ENCODE measurements at places on chromosomes 3 and 15.

- no peak for DNase-seq
These were observed 31.6 kb downstream of the SAXO2 start for GRCh38 chr15:82294061-82294690.

- DNase-seq, result peak; percentile 59
These were observed 698 bp downstream of the IL1RAP start for GRCh38 chr3:190514413-190515153.

DNA sequence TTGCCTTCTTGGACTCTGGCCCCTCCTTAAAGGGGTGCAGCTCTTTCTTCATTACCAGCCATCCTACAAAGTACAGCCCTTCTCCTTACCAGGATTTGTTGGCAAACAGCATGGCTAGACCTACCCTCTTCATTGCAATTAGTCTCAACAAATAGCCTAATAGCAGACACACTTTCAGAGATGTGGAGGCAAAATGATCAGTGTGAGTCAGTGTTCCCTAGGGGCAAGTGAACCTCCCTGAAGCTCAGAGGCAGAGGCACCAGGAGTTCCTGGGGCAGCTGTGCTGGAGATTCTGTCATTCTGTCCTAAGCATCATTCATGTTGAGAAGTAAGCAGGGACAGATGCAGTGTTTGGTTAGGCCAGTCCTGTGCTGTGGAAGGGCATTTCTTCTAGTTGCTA lies 14.6 kb upstream of the MECOM start:
- no peak for DNase-seq

DNA sequence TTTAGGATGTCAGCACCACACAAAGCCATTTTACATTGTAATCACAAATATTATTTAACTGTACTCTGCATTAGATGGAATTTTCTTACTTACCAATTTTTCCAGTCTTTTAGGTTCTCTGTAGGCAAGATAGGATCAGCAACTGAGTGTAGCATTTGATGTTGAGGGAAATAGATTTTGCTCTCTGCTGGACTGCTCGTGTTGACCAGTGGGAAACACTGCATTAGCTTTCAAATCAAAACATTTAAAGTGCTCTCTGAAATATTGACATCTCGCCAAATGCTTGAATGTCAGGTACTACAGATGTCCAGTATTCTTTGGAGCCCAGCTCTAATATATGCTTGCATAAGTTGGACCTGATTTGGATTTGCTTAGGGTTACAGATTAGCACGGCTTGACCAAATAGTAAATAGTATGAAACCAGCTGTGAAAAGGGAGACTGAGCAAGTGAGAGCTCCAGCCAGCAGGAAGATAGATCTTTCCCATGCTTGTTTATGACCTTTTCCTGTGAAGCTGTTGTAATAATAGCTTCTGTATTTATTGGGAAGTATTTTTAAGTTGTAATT lies 29.5 kb downstream of the P2RY14 start:
- DNase-seq, result no peak

DNA sequence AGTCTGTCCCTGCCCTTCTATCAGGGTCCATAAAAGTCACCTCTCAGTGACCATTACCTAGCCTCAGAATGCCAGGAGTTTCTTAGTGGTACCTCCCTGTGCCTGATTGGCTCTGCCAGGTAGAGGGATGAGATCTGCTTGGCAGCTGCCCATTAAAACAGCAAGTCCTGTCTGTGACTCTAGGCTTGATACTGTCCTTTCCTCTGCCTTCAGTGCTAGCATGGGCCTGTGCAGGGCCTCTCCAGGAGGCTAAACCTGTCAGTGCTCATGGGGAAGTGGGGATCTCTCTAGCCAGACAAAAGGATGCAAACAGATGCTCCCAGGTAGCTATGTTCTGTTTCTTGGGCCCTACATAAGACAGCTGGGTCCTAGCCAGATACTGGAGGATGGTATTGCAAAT lies 10.0 kb upstream of the MANF start:
- no peak for DNase-seq

DNA sequence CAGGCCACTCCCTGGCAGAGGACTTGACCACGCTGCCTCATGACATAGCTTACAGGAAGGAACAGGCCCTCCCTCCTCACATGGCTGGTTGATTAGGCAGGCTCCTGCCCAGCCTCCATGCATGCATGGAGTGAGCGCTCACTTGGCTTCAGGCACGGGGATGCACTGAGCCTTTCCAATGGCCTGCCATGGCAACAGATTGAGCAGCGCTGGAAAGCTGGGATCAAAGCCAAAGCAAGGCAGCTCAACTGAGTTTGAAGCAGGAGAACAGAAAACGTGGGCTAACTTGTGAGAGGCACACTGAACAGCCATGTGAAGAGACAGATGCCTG lies 5.9 kb upstream of the GRAMD2A start:
- DNase-seq, result peak; percentile 47

DNA sequence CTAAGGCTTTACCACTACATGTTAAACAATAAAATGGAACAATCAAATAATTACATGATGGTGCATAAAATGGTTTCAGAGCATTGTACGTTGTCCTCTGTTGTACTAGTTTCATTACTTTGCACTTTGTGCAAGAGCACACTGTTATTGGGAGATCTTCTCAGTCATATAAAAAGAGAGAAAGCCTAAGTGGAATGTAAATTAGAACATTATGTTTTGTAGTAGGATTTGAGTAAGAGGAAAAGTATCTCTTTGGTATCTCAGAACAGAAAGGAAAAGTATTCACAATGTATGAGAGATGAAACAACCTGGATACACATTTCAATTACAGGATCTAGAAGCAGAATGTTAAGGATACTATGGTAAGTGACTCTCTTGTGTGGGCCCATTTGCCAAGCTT lies 26.9 kb upstream of the PLSCR2 start:
- DNase-seq, result peak; percentile 27

GRCh38 chr3:142777927-142778326 lies 54.1 kb downstream of the TRPC1 start:
- DNase-seq, result peak; percentile 3

DNA sequence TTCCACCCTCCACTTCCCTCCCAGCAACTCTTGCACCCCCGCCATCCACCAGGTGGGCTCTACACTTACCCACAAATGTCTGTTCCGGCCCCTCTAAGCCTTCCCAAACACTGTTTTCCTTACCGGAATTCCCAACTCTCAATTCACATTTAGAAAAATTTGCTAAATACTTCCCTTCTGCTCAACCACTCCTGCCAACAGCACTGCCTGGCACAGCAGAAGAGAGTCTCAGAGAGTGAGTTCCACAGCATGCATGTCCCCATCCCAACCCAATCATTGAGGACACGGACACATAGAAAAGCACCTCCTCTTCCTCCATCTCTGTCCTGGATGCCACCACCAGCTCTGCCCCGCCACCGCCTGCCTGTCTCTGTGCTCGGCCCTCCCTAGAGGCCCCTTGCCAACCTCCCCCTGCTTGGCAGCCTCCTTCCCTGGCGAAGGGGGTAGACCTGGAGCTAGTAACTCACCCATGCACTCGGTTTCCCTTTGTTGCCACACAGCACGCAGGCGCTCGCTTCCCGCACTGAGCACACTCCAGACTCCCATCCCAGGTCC lies 66.2 kb upstream of the SLC6A1 start:
- no peak for DNase-seq

DNA sequence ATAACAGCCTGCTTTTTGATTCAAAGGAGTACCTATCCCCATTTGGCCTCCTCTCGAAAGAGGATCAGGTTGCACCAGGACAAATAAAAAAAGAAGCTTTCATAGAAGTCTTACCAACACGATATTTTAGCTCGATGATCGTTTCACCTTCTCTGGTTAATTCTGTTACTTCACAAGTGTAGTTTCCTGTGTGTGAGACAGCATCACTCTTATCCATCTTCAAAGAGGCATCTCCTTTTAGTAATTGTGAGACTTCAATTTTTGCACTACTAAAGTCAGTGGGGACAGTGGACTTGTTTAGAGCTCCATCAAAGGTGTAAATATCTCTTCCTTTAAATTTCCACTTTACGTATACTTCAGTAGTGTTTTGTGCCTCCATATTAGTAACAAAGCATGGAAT lies 11.0 kb downstream of the CD47 start:
- DNase-seq, result no peak

DNA sequence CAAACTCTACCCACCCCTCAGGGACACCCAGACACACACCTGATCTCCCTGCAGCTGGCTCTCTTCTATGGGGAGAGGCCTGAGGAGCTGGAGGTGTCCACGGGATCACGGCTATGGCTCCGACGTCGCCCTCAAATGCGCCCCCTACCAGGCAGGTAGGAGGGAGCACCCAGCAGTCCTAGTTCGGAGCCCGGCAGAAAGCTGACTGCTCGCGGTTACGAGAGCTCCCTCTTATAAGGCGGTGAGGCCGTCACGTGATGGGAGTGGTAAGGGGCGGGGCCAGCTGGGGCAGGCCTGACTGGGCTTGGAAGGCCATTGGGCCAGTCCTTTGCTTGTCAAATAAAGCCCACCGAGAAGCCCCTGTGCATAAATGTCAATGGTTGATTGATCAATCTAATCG lies at the start of gene PRR20G:
Gene PRR20G, minus strand, starts transcription at position 207 of the 400 bp plus-strand sequence. CDS start 681 bp downstream, outside the sequence.
- DNase-seq, result no peak

GRCh38 chr15:96363707-96364106 lies 33.2 kb downstream of the NR2F2 start:
- DNase-seq, result no peak

DNA sequence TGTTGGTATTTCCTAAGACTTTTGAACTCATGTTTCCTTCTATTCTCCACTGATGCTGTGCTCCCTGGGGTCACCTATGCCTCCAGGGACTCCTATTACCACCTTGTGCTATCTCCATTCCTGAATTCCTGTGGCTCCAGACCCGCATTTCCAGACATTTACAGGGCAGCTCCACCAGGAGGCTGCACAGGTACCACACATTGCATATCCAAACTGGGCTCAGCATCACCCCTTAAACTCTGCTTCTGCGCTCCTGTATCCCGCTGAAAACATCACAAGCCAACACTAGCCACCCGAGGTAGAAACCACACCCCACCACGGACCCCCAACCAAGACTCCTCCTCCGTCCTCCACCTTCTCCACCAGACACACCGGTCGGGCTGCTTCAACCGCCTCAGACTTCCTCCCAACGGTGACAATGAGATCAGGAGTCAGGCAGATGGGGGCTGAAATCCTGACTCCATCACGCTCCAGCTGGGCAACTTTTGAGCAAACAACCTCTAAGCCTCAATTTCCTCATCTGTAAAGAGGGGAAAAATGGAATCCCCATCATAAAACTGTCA lies 10.4 kb downstream of the TNK2 start:
- no peak for DNase-seq

- DNase-seq, result no peak
These were observed 82.4 kb upstream of the PLCL2 start for GRCh38 chr3:16802389-16802788.

- peak; percentile 41 for DNase-seq
These were observed 7.5 kb downstream of the GOLIM4 start for GRCh38 chr3:168088106-168088720.

- DNase-seq, result peak; percentile 61
These were observed 27.2 kb upstream of the VPS33B start for GRCh38 chr15:91049378-91050127.

DNA sequence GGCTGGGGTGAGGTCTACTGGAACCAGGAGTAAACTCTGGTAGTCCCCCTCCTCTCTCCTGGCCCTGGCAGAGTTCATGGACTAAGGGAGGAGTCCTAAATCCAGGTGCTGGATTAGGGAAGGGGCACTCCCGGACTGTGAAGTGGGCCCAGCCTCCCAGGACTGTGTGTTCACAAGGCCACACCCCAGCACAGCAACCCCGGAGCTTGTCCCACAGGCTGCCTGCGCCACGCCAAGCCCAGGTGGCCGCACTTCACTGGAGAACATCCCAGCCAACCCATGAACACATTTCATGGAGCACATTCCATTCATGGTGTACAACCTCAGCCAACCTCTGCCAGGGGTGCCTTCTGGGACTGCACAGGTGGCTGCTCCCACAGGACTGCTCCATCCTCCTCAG lies 8.2 kb downstream of the ARPIN start:
- no peak for DNase-seq

DNA sequence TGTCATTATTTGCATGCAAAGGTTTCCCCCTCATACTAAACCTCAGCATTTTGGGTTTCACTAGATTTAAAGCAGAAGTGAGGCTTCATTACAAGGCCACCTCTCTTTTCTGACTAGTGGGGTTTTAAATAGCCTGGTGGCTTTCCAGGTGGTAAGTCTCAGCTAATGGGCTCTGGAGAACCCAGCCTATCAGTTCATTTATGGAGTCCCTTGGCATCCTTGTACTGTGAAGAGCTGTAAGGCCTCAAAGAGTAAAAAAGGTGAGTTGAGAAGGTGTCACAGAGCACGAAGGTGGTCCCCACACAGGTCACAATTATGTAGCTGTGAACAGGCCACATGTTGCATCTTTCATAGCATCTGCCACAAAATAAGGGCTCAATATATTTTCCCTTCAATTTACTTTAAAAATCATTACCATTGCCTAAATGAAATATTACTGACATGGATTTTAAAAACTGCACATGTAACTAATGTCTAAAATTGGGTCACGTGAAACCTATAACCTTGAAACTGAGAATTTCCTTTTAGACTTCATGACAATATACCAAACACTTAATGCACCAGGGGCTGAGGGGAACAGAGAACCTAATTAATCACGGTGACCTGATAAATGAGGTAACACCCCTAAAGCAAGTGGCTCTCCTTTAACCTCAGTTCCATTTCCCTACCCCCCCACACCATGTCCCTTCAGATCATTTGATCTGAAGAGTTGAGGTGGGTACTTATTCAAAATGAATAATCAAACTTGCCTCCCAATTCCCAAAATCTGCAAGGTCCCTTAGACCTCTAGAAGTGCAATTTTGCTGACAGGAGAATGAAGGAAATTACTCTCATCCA lies 1.3 kb downstream of the NGLY1 start:
- no peak for DNase-seq

- peak; percentile 70 for DNase-seq
These were observed 31.8 kb downstream of the CCNL1 start for GRCh38 chr3:157127831-157128767.

DNA sequence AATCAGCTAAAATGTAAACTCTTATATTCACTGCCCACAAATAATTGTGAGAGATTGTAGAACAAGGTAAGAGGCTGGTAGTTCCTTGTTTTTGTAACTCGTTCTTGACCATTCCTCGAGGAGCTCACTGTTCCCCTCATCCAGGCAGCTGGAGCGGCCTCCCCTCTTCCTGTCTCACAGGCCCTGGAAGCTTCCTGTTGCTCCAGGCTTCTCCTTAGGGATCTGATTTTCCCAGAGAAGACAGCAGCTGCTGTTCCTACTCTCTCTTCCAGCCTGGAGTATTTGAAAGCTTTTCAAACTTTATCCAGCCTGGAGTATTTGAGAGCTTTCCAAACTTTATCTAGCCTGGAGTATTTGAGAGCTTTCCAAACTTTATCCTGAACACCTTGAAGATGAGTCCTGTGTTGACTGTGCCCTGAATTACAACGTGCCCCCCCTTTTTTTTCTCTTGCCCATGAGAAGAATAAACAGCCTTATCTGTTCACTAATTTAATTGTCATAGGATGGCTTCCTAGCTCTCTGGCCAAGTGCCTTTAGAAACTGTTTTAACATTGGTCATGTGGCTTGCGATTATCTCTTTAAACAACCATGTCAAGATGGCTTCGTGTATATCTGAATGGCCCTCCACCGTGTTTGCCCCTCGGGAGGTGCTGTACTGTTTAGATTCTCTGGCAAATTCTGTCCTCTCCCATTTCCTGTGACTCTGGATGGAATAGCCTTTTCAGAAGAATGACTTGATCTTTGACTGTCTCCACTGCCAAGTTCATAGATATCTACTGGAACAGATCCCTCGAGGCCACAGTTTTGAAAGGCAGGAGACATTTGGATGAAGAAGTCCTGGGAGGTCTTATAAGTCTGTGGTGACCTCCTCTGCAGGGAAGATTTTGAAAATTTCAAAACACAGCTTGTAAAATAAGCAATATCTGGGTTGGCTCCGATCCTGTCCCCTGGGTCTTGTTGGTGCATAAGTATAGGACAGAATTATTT lies 4.8 kb downstream of the ADAMTSL3 start:
- no peak for DNase-seq
